Spleen (tissue), 13 donors: ENCODE measurements at places on chromosomes 3 and 15. TPM values are rescaled to one million over a fixed set of nuclear protein-coding genes. Genes with fewer than 3 reads are reported as not detected.

Gene ABHD17C
- polyA plus RNA-seq = 4.2 TPM

Gene ICE2
- polyA plus RNA-seq = 17.9 TPM

- H3K4me1 ChIP-seq = no peaks in the 10 kb centered on the region
- no peaks in the 10 kb centered on the region for H3K27me3 ChIP-seq
- H3K27ac ChIP-seq = no peak overlapping the region
- H3K4me3 ChIP-seq = no peak overlapping the region
Observed at GRCh38 chr3:37015642-37016041, 22.3 kb downstream of the MLH1 start.

- no peak for DNase-seq
- H3K27ac ChIP-seq = no peak overlapping the region
- no peaks in the 10 kb centered on the region for H3K36me3 ChIP-seq
- no peak overlapping the region for H3K4me3 ChIP-seq
- no peaks in the 10 kb centered on the region for H3K4me1 ChIP-seq
Observed at GRCh38 chr3:102715030-102715697, 280.3 kb downstream of the ZPLD1 start.

GRCh38 chr3:45985532-45986302 lies 9.9 kb downstream of the FYCO1 start:
- H3K36me3 ChIP-seq = peaks cover 59% of the 10 kb centered on the region
- no peak overlapping the region for H3K27ac ChIP-seq
- no peak overlapping the region for H3K4me3 ChIP-seq
- H3K4me1 ChIP-seq = peaks cover 84% of the 10 kb centered on the region
- no peak for DNase-seq

- H3K4me3 ChIP-seq = no peak overlapping the region
- H3K27me3 ChIP-seq = peaks cover 4% of the 10 kb centered on the region
- no peak for DNase-seq
Observed at GRCh38 chr15:88243895-88244787, 12.4 kb downstream of the NTRK3 start.

DNA sequence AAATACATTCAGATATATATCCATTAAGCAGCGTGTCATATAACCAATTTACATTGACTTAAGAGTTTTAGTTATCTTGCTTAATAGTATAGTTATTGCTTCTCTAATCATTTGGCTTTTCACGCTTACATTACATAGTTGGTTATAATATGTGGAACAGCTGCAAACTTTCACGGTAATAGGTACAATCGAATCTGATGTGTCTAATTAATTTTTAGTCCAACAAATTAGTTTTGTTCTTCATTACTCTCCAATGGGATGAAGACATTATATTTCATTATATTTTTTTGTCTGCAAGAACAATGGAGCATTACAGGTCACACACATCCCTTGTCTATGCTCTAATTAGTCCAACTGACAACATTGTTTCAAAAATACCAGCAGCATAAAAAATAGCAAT lies 546.3 kb downstream of the ROBO2 start:
- H3K27me3 ChIP-seq = no peaks in the 10 kb centered on the region
- no peak overlapping the region for H3K27ac ChIP-seq
- no peak overlapping the region for H3K4me3 ChIP-seq
- H3K36me3 ChIP-seq = no peaks in the 10 kb centered on the region
- no peak for DNase-seq

Gene CAMK2N2
- polyA plus RNA-seq = not detected

Gene NOX5
- polyA plus RNA-seq = 8.6 TPM

DNA sequence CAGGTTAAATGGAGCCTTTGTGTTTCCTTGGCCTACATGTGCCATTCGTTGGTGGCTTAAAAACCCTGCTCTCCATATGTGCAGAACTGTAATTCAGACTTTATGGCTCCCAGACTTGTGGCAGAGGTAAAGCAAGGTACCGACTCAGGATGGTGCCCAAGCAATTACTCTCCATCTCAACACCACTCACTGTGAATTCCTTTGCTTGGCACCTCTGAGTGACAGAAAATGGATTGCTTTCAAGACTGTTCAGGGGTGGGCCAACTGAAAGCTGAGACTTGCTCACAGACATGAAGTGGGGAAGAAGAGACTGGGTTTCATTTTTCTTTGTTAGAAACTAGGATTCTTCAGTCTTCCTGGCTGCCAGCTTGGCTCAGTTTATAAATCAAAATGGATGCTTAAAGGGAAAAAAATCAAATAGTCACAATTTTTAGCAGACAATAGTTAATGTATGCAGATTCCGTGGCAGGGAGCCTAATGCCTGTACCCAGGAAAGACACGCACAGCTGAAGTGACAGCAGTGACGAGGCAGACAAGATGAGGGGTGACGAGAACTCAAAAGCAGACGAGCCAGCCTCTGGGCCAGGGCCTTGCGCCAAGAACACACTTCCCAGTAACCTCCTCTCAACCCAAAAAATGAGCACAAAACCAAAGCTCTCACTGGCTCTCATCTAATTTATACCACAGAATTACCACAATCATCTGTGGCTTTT lies 207.9 kb upstream of the SLC2A2 start:
- H3K36me3 ChIP-seq = no peaks in the 10 kb centered on the region
- no peaks in the 10 kb centered on the region for H3K27me3 ChIP-seq
- no peaks in the 10 kb centered on the region for H3K4me1 ChIP-seq
- no peak overlapping the region for H3K4me3 ChIP-seq
- no peak overlapping the region for H3K27ac ChIP-seq
